ENCODE measurements at places on chromosomes 11 and 22. TPM values are rescaled to one million over a fixed set of nuclear protein-coding genes. Genes with fewer than 3 reads are reported as not detected.

The BTBD10 gene
- 40.2 TPM for polyA plus RNA-seq

The EHD1 gene
- polyA plus RNA-seq: 248 TPM

The GDPD4 gene
- not detected for polyA plus RNA-seq

The SAA2 gene
- polyA plus RNA-seq: not detected

The RASSF10 gene
- not detected for polyA plus RNA-seq

The IGLL1 gene
- polyA plus RNA-seq: not detected

The LARGE1 gene
- 14.1 TPM for polyA plus RNA-seq

Data from fibroblast of lung (primary cell).